ENCODE measurements at places on chromosomes 16 and 17.

- no peak for DNase-seq
Measured at GRCh38 chr17:17872547-17873345, 36.0 kb upstream of the SREBF1 start.

DNA sequence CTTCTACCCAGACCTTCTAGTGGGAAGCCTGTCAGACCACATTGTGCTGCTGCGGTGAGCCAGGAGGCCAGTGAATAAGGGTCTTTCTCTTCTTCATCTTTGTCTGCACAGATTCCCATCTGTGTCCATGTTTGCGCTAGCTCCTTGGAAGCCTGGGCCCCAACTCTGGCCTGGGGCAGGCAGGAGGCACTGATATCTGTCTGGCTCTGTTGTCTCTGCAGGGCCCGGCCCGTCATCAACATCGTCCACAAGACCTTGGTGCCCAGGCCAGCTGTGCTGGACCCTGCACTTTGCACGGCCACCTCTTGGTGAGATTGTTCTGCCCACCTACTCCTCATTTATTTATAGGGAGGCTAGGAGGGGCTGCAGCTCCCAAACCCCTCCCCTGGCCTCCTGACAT, 18.3 kb downstream of the ITGA3 start:
- no peak for DNase-seq

- DNase-seq = no peak
Measured at GRCh38 chr16:58419241-58419990, 27.1 kb downstream of the GINS3 start.

- DNase-seq = no peak
Measured at GRCh38 chr17:48625495-48626244, 488 bp downstream of the HOXB9 start.

- no peak for DNase-seq
Measured at GRCh38 chr17:10337976-10338375, 34.8 kb downstream of the MYH13 start.

DNA sequence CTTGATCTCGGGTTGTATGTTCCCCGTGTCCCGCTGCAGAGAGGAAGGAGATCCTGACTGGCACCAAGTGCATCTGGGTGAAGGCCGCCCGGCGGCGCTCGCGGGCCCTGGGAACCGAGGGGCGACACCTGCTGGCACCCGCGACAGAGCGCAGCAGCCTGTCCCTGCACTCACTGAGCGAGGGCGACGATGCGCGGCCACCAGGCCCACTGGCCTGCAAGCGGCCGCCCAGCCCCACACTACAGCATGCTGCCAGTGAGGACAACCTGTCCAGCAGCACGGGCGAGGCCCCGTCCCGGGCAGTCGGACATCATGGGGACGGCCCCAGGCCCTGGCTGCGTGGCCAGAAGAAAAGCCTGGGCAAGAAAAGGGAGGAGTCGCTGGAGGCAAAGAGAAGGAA, 7.5 kb downstream of the BTBD17 start:
- no peak for DNase-seq

- DNase-seq = no peak
Measured at GRCh38 chr17:51995797-51996403, 162.6 kb downstream of the CA10 start.

GRCh38 chr17:58615768-58616659, 75.8 kb downstream of the TEX14 start:
- DNase-seq = no peak

- no peak for DNase-seq
Measured at GRCh38 chr16:80113873-80114574, 426.8 kb upstream of the DYNLRB2 start.

GRCh38 chr17:74475189-74475588, 8.8 kb downstream of the CD300A start:
- DNase-seq = no peak

- DNase-seq = no peak
Measured at GRCh38 chr17:74147056-74147835, 56.2 kb upstream of the RPL38 start.

DNA sequence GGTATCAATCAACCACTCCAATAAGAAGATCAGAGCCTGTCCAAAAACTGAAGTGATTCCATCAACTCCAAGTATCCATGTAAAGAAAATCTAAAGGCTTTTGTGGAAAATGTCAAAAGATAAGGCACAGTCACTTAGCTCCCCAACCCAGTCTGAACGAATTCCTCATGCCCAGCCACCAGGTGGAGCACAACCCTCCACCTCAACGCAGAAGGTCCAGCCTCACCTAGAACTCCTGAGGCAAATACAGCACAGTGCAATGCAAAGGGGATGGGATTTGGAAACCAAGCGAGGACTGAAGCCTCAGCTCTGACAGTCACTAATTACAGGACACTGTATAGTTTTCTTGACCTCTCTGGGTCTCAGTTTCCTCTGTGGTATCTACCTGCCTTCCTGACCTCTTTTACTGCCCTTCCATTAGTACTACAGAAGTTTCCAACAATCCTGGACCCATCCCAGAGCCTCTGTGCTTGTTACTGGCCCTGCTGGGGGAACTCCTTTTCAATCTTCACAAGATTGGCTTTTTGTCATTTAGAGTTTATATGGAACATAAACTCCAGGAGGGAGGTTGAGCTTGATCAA, 2.0 kb downstream of the NCBP3 start:
- DNase-seq = no peak

DNA sequence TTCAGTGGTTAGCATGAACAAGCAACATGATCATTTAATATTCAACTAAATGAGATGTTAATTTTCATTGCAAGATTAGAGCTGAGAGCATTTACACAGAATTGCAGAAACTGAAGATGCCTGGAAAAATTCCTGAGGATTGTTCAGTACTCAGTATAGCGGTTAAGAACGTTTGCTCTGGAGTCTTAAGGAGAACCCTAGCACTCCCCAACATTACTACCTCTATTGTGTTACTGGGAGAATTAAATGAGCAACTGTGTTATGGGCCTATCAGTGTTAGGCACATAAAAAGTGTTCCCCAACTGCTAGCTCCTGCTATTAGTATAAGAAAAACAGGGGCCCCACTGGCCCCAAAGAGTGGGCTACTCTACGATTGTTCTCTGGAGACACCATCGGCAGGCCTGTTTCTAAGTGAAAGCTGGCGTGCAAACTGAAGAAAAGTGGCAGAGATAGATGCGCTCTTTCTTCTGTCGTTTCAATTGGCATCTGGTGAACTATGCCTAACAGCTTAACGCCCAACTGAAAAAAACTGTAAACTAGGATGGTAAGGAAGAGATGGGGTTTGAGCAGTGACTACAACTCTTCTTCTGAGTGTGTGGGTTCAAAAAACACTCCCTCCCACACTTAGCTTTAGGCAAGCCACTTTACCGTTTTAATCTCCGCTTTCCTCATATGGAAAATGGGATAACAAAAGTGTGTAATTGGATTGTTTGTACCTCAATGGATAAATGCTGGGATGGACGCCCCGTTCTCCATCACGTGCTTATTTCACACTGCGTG, 1.3 kb downstream of the CDR2 start:
- DNase-seq = no peak

DNA sequence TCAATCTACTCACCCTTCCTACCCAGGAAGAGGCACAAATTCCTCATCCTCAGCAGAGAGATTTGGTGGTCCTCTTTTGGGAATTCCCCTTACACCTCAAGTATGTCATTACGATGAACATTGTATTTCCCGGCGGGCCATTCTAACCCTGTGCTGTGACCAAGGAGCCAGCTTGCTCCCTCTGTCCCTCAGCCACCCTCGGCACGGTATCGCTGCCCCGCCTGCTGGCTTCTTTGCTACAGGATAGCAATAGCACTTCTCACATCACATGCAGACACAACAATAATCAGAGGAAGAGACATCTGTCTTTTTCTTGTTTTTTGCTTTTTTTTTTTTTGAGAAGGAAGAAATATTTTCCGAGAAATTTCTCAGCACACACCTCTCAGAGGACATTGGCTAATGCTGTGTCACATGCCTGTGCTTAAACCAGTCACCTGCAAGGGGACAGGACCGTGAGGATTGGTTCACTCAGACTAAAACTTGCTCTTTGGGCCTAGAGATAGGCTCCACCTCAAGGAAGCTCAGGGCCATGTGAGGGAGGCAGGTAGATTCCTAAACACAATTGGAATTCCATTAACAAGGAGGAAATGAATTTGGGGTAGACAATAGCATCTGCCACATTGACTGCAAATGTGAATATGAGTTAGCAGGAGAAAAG, 41.2 kb downstream of the TMC5 start:
- no peak for DNase-seq
